Stimulated activated CD4-positive, alpha-beta T cell treated with anti-CD3 and anti-CD28 coated beads, Interleukin-1b, Interleukin-23, amount 100 ng/mL, for 48 hours (primary cell): ENCODE measurements at places on chromosomes 11 and 22.

DNA sequence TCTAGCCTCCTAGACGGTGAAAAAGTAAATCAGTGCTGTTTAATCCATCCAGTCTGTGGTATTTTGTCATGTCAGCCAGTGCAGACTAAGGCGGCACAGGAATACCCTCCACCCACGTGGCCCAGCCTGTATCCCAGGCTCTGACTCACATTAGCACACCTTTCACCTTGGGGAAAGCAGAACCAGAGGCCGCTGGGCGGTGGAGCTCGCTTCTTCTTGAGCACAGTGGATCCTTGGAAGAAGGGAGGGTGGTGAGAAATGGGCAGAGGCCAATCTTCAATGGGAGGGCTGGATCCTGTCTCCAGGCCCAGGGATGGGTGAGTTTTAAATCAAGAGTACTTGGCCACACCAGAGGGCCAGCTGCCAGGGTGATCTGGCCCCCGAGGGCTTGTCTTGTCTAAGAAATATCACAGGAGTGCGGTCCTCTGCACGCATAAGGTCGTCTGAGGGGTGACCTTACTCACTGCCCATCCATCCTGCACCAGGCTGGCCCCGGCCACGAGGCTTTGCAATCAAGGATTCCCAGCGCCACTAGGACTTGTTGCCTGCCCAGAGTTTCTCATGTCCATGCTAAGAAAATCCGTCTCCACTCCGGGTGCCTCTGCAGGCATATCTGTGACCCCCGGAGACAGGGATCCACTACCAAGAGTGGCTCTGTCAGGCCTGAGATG, 658.5 kb downstream of the BRD1 start:
- DNase-seq, result no peak

DNA sequence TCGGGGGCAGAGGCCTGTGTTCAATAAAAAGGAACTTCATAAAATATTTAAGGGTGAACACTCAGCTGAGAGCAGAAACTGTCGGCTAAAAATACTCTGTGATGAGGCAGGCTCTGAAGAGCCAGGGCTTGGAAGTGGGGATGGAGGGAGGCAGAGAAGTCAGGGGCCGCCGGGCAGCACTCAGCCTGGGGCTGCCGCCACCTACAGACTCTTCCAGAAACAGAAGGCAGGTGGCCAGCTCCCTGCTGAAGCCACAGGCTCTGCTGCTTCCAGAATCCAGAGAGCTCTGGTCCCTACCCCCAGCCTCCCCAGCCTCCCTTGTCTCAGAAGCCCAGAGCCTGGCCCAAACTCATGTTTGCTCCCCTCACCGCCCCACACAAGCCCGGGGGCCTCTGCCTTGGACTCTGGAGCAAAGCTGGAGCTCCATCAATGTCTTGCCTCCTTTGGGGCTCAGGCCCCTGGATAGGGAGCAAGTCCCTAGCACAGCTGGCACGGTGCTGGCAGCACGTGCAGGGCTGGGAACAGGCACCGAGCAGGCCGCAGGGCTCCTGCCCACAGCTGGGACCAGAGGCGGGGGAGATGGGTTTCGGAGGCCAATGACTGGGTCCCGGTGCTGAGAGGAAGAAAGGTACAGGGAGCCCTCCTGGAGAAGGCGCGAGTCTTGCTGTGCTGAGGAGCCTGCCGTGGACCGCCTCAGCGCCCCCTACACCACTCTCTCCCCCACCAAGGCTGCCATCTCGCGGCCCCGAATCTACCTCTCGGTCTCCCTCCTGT, 8.2 kb downstream of the LRFN4 start:
- DNase-seq, result no peak

DNA sequence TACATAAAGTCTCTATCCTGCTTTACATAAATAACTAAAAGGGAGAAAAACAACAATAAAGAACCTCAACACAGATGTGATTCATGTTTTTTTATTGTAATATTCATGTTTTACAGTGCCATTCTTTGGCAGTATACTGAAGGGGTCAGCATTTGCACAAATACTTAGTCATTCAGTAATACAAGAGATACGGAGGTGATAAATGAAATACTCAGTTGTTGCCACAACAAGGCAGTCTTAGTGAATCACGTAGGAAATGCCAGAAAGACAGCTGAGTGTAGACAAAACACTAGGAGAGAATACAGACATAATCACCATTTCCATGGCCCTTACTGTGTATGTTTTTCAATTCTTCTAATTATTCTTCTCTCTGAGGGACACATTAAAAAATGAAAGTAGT, 910.4 kb downstream of the METTL15 start:
- DNase-seq, result no peak

GRCh38 chr11:64040684-64041322, 5.1 kb downstream of the FLRT1 start:
- no peak for DNase-seq
